ENCODE measurements at places on chromosomes 12 and 14.

DNA sequence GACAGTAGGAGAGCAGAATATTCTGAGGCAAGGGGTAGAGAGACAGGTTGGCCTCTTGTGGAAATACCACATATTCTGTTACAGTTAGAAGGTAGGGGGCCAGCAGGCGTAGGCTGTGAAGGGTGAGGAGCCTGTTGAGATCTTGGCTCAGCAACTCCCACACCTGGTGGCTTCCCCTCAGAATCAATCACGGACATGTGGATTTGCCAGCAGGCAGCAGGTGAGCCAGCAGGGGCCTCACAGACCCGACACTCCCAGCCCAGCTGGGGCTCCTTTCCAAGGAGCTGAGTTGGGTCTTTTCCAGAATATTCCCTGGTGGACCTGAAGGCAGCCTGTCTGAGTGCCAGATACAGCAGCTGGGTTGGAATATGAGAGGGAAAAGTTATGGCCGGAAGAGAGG, 150.0 kb upstream of the CRY1 start:
- DNase-seq, result no peak

DNA sequence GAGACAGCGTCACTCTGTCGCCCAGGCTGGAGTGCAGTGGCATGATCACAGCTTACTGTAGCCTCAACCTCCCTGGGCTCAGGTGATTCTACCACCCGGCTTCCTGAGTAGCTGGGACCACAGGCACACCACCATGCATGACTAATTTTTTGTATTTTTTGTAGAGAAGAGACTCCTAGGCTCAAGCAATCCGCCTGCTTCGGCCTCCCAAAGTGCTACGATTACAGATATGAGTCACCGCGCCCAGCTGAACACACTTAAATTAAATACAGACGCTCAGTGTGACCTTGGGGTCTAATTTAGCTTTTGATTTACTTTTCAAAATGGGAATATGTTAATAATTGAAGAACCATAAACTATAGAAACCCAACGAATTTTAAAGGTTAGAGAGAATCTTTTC, 77.2 kb downstream of the C2CD5 start:
- DNase-seq, result no peak

GRCh38 chr12:96368233-96368632, 32.0 kb downstream of the CDK17 start:
- DNase-seq, result no peak

- no peak for DNase-seq
Measured at GRCh38 chr12:86663716-86664115, 407.5 kb upstream of the MGAT4C start.

- DNase-seq, result no peak
Measured at GRCh38 chr12:41924111-41924510, 220.6 kb downstream of the GXYLT1 start.
